ENCODE measurements at places on chromosomes 12 and 14.

- peak; percentile 28 for DNase-seq
Measured at GRCh38 chr14:21734457-21735074, 60.9 kb upstream of the OR4E1 start.

DNA sequence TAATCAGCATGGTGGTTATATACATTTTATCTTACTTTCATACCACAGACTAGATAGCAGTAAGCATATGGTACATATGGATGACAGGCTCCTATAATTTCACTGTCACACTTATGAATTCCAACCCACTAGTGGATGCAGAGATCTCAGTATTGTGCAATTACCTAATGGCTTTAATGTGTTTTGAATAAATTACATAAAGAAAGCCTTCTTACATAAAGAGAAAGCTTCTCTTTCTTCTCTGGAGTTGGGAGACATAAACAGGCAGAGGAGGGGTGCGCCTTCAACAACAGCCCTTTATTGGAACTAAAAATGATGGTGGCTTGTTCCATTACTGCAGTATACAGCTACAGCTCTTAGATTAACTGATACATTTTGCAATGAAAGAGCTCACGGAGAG lies 52.6 kb downstream of the SAV1 start:
- no peak for DNase-seq

DNA sequence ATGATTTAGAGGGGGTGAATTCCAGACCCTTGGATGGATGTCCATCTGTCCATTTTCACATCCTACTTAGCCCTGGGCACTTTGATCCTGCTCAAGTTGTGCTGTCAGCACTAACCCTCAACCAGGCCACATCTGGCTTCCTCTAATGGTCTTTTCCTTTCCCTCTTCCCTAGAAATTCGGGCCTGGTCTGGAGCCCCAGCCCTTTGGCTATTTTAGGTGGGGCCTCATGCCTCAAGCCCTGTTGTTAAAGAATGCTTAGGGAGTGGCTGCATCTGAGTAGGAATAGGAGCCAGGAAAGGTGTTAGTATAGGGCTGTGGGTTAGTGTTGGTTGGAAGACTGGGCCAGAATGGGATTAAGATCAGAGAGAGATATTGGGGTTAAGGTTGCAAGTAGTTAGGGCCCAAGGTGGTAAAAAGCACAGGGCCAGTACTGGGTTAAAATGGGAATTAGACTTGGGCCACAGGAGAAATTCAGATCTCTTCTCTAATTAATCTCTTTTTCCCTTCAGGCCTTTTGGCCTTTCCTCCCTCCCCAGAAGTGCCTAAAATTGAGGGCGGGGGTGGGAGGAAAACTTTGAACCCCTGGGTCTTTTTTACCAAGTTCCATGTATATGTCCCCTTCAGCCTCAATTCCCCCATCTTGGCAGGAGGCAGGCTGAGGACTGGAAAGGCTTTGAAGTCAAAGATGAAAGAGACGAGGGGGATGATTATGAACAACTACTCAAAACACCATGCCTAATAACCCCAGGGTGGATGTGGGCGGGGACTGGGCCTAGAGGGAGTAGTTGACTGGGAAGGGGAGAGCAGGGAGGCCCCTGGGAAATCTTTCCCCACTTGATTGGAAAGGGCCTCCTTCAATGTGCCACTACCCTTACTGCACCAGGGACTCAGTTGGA lies 4.0 kb upstream of the ZNF385A start:
- DNase-seq: no peak

DNA sequence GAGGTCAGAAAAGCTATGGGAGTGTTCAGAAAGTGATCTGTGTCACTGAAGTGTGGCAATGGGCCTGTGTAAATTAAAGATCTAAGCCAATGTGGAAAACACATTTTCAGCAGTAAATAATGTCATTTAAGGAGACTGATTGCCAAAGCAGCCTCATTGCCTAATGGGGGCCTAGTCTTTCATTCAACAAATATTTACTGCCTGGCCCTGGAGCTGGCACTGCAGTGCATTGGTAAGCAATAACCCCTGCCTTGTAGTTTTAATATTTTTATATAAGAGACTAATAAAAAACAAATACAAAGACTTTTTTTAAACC lies 326.6 kb downstream of the BTG1 start:
- DNase-seq: no peak

- DNase-seq: no peak
Measured at GRCh38 chr12:23399402-23399933, 550.0 kb downstream of the SOX5 start.

GRCh38 chr14:97137705-97138104 lies 340.5 kb downstream of the VRK1 start:
- DNase-seq: no peak

All from stimulated activated CD4-positive, alpha-beta T cell treated with anti-CD3 and anti-CD28 coated beads, Interleukin-1b, Interleukin-23, amount 100 ng/mL, for 4 hours (primary cell).